ENCODE measurements at places on chromosomes 2 and 18.

GRCh38 chr2:141599721-141600120 is 531.1 kb downstream of the LRP1B start:
- DNase-seq, result no peak

- DNase-seq, result no peak
These were observed 38.3 kb downstream of the NIFK start for GRCh38 chr2:121698318-121698930.

GRCh38 chr2:234462218-234462992 is 34.5 kb downstream of the ARL4C start:
- DNase-seq, result no peak

GRCh38 chr2:155022531-155022930 is 324.0 kb downstream of the KCNJ3 start:
- DNase-seq, result no peak

GRCh38 chr2:12884713-12885282 is 168.1 kb downstream of the TRIB2 start:
- DNase-seq, result peak; percentile 45

- DNase-seq, result no peak
These were observed 11.2 kb downstream of the RND3 start for GRCh38 chr2:150476286-150476685.

DNA sequence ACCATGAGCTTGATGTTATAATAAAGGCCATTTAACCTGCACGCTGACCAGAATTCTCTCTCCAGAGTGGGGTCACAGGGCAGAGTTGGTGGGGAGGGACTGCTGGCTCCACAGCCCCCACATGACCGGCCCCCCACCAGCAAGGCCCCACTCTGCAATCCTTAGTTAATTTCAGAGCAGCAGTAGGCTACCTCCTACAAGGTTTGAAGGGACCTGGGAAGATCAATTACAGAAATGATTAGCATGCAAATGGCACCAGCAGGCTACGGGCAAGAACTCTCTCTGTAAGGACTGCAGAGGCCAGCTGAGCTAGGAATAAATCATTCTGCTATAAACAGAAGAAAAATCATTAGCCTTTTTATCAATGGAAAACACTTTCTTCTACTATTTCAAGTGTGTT is 135.3 kb downstream of the C1D start:
- no peak for DNase-seq

DNA sequence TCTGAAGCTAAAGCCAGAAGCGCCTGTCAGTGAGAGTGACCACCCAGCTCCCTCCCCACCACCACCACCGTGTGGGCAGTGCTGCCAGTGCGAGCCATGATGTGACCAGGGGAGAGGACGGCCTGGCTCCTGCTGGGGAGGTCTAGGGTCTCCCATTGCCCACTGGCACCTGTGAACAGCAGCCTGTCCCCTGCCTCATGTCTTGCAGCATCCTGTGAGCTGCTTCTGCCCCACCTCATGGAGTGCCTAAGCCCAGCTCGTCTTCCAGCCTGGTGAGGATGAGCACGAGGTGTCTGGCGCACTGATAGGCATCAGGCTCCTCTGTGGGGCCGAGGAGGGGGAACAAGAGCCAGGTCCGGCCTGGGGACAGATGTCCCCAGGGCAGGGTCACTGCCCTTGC is 61.4 kb downstream of the FAM168B start:
- DNase-seq, result no peak

DNA sequence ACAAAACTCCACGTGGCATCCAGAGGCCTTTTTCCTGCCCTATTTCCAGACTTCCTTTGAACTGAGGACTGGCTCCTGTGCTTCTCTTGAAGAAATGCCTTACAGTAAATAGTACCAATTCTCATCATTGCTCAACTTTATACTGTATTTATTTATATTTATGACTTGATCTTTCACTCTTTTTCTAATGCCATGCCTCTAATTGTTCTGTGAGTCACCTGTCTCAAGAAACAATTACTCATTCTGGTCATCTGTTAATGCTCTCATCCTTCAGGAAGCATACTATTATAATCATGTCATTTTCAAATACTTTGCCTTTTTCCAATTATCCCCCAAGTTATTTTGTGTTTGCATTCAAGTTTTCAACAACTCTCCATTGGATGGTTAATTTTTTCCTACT is 85.9 kb downstream of the DCDC2C start:
- no peak for DNase-seq

DNA sequence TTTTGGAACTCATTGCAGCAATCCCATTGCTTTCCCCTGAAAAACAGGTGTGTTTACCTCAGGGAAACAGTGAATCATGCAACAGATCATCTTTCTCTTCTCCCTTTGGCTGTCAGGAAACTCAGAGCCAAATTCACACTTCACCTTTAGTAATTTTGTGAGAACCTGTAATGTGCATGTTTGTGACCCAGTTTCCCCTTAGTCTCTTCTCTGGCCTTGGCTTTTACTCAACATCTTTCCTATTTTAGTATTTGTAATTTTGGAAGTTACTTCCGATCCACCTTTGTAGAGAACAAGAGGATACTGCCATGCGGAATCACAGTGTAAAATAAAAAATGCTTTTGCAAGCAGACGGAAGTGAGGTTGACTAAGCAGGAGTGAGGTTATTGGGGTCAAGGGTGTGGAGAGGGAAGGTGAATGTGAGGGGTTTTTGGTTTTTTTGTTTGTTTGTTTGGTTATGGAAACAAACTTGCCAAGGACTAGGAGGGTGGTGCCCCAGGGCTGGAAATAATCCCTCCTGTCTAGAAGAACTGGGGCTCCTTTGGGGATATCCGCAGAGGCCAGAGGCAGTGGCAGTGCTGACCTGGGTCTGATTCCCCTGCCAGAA is 14.0 kb downstream of the ASPRV1 start:
- peak; percentile 86 for DNase-seq

GRCh38 chr2:150630587-150631235 is 143.2 kb upstream of the RND3 start:
- no peak for DNase-seq

GRCh38 chr2:84946204-84947009 is 24.6 kb upstream of the KCMF1 start:
- peak; percentile 87 for DNase-seq

DNA sequence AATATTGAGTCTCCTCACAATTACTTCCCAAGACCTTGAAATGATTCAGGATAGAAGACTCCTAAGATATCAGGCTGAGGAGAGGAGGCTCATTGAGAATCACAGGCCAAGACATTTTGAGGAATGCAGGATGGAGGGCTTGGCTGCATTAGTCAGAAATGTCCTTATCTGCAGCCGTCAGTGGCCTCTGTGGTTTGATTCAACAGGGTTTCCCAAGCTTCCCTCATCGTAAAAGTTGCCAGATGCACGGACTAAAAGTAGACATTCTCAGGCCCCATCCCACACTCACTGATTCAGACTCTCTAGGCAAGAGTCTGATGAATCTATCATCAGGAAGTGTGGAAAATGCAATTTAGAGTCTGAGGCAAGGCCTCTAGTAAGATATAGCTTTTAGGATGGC is 34.0 kb upstream of the TMEM178A start:
- DNase-seq, result peak; percentile 24

- no peak for DNase-seq
These were observed 72.5 kb downstream of the GALR1 start for GRCh38 chr18:77321823-77322805.

DNA sequence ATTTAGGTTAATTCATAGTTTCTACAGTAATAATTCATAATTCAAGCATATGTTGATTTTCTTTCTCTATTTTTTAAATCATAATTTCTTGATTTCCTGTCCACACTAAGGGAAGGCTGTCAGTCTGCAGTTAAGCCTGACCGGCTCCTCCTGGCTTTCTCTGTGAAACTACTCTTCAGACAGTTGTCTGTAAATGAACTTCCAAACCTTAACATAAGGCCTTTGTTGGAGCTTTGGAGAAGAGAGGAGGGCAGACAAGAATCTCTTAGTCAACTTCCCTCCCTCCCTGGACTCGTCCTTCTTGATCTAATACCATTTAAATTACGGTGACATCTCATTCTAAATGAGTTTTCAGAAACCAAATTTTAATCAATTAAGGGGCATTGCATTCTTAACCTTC is 404.1 kb upstream of the ST6GAL2 start:
- no peak for DNase-seq

- DNase-seq, result peak; percentile 16
These were observed 161.7 kb downstream of the INSIG2 start for GRCh38 chr2:118250001-118250400.

- peak; percentile 7 for DNase-seq
These were observed 72.5 kb downstream of the SUMO1 start for GRCh38 chr2:202165945-202166344.

Measured in inflammatory macrophage treated with lipopolysaccharide for 1 hour (primary cell).